Natural killer cell (primary cell): ENCODE measurements at places on chromosomes 7 and 10. TPM values are rescaled to one million over a fixed set of nuclear protein-coding genes. Genes with fewer than 3 reads are reported as not detected.
A peak's percentile ranks its signal among the peaks of the same experiment; 100 is the strongest.

The PLAC9 gene
- total RNA-seq: not detected

DNA sequence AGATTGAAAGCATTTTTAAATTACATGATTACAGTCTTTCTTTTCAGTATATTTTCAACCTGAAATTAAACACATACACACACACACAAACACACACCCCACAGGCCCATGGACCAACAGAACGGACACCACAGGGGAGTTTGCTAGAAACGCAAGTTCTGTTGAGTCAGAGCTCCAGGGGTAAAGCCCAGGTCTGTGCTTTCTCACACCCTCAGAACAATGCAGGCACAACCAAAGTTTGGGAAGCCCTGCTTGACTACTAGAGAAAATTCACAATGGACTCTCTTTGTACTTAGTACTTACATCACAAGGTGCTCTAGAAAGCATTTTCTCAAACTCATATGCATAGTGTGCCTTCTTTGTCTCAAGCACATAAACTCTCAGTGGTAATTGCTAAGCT is 704.0 kb upstream of the IGFBP3 start:
- no peaks in the 10 kb centered on the region for H3K27me3 ChIP-seq
- H3K36me3 ChIP-seq: no peaks in the 10 kb centered on the region
- no peak overlapping the region for H3K4me3 ChIP-seq
- no peak for DNase-seq

The GRID1 gene
- not detected for total RNA-seq

DNA sequence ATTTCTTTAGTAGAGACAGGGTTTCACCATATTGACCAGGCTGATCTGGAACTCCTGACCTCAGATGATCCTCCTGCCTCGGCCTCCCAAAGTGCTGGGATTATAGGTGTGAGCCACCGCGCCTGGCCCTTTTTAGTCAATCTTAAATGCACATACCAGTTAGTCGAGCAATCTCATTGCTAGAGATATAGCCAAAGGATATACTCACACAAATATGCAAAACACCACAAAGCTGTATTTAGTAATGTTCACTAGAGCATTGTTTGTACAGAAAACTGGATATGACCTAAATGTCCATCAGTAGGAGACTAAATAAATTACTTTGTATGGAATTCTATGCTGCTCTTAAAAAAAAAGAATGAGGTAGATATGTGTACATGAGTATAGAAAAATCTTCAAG is 24.5 kb upstream of the IL6 start:
- no peaks in the 10 kb centered on the region for H3K4me1 ChIP-seq
- H3K27me3 ChIP-seq: no peaks in the 10 kb centered on the region
- no peak overlapping the region for H3K4me3 ChIP-seq
- no peak overlapping the region for H3K27ac ChIP-seq

- no peaks in the 10 kb centered on the region for H3K27me3 ChIP-seq
- no peak overlapping the region for H3K27ac ChIP-seq
- no peak overlapping the region for H3K4me3 ChIP-seq
Observed at GRCh38 chr7:26993816-26994810, 101.7 kb downstream of the HOXA1 start.

The FGF8 gene
- total RNA-seq: not detected

GRCh38 chr10:73529089-73529832 is 33.4 kb upstream of the PPP3CB start:
- H3K36me3 ChIP-seq: no peaks in the 10 kb centered on the region
- DNase-seq: peak; percentile 20
- no peaks in the 10 kb centered on the region for H3K4me1 ChIP-seq
- no peaks in the 10 kb centered on the region for H3K27me3 ChIP-seq

- H3K36me3 ChIP-seq: no peaks in the 10 kb centered on the region
- no peak overlapping the region for H3K4me3 ChIP-seq
- no peak overlapping the region for H3K27ac ChIP-seq
- H3K4me1 ChIP-seq: no peaks in the 10 kb centered on the region
- H3K27me3 ChIP-seq: no peaks in the 10 kb centered on the region
Observed at GRCh38 chr10:24701447-24701846, 22.2 kb downstream of the ARHGAP21 start.

GRCh38 chr7:85150624-85151023 is 36.2 kb downstream of the SEMA3D start:
- no peaks in the 10 kb centered on the region for H3K27me3 ChIP-seq
- H3K27ac ChIP-seq: no peak overlapping the region
- no peak for DNase-seq
- H3K4me1 ChIP-seq: no peaks in the 10 kb centered on the region
- H3K4me3 ChIP-seq: no peak overlapping the region
- no peaks in the 10 kb centered on the region for H3K36me3 ChIP-seq

- H3K27ac ChIP-seq: no peak overlapping the region
- H3K36me3 ChIP-seq: no peaks in the 10 kb centered on the region
- DNase-seq: no peak
- H3K4me1 ChIP-seq: peaks cover 22% of the 10 kb centered on the region
- peaks cover 19% of the 10 kb centered on the region for H3K27me3 ChIP-seq
Observed at GRCh38 chr7:128827248-128827958, 2.8 kb upstream of the FLNC start.

The LHPP gene
- total RNA-seq: 12.3 TPM

DNA sequence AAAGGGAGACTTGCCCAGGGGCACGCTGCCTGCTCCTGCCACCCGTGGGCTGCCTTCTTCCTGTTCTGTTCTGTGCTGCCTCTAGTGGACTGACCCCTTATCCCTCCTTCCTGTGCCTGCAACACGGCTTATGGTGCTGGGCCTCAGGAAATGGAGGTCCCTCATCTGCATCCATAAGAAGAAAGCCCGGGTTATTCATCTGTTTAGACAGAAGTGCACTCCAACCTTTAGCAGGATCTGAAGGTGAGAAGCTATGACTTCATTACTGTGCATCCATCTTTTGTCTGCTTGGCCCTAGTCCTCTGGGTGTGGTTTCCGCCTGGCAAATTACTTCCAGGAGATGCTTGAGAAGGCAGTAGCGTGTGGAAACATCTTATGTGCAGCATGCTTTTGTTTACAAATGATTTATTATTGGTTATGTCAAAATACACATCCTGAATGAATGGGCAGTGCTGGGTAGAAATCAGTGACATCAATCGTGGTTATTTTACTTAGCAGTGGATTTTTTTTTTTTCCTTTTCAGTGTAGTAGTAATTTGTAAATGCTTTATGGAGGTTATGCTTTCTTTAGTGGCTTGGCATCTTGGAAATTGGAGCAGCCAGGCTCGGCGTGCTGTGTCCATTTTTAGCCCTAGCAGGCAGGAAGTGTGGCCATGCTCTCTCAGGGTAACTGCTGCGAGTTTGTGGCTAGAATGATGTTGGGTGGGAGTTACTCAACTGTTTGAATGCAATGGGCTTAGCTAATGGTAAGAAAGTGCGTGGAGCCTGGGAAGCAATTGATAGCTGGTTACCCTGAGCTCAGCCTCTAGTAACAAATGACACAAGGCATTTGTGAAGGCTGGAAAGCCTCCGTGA is 12.7 kb downstream of the PTPRE start:
- H3K27me3 ChIP-seq: no peaks in the 10 kb centered on the region
- no peak overlapping the region for H3K27ac ChIP-seq
- H3K4me1 ChIP-seq: peaks cover 26% of the 10 kb centered on the region
- H3K4me3 ChIP-seq: no peak overlapping the region
- DNase-seq: no peak
- H3K36me3 ChIP-seq: no peaks in the 10 kb centered on the region

DNA sequence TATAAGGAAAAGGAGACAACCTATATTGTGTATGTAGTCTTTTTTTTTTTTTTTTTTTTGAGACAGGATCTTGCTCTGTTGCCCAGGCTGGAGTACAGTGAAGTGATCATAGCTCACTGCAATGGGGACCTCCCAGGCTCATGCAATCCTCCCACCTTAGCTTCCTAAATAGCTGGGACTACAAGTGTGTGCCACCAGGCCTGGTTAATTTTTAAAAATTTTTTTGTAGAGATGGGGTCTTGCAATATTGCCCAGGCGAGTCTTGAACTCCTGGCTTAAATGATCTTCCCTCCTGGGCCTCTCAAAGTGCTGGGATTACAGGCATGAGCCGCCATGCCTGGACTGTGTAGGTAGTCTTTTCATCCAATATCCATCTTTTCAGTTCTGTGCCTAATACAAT is 78.7 kb upstream of the ARHGAP21 start:
- no peaks in the 10 kb centered on the region for H3K27me3 ChIP-seq
- no peaks in the 10 kb centered on the region for H3K4me1 ChIP-seq
- DNase-seq: no peak
- no peaks in the 10 kb centered on the region for H3K36me3 ChIP-seq
- H3K4me3 ChIP-seq: no peak overlapping the region

DNA sequence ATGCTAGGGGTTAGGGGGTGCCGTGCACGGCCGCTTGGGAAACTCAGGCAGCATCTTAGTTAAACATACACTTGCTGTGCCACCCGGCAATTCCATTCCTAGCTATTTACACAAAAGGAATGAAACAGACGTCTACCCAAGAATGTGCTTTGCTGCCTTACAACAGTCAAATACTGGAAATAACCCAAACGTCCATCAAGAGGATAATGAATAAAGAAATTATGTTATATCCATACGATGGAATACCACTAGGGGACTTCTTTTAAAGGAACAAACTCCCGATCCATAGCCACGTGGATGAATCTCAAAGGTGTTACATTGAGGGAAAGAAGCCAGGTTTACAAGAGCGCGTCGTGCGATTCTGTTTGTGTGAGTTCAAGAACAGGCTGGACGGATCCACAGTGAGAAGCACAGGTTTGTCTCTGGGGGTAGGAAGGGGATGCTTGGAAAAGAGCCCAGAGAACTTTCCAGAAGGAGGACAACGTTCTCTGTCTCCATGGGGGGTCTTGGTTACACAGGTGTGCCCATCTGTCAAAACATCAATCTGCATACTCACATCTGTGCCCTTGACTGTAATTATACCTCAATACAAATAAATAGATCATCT is 41.8 kb downstream of the STK32C start:
- no peak overlapping the region for H3K4me3 ChIP-seq
- no peak overlapping the region for H3K27ac ChIP-seq
- H3K4me1 ChIP-seq: no peaks in the 10 kb centered on the region

GRCh38 chr10:25552283-25552919 is 377.6 kb downstream of the GPR158 start:
- no peaks in the 10 kb centered on the region for H3K27me3 ChIP-seq
- DNase-seq: no peak
- no peak overlapping the region for H3K27ac ChIP-seq
- H3K36me3 ChIP-seq: no peaks in the 10 kb centered on the region

DNA sequence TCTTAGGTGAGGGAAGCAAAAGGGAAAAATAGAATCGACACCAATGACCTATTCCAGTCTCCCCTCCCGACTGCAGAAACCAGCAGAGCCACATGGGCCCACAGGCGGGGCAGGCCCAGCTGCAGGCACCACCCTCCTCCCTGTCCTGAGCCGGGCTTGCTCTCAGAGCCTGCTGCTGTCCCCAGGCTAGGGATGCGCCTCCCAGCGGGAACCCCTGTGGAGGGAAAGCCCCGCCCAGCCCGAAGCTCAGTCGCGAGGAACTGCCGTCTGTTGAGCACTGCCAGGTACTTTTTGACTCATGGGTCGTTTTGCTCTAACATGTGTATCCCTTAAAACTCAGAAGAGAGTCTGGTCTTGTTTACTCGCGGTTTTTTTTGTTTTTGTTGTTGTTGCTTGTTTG is 124.5 kb upstream of the RET start:
- H3K27me3 ChIP-seq: no peaks in the 10 kb centered on the region
- no peaks in the 10 kb centered on the region for H3K36me3 ChIP-seq
- H3K4me3 ChIP-seq: no peak overlapping the region
- H3K27ac ChIP-seq: no peak overlapping the region
- no peaks in the 10 kb centered on the region for H3K4me1 ChIP-seq
